Caco-2 (cell line): ENCODE measurements at places on chromosomes 3 and 15. TPM values are rescaled to one million over a fixed set of nuclear protein-coding genes. Genes with fewer than 3 reads are reported as not detected.

DNA sequence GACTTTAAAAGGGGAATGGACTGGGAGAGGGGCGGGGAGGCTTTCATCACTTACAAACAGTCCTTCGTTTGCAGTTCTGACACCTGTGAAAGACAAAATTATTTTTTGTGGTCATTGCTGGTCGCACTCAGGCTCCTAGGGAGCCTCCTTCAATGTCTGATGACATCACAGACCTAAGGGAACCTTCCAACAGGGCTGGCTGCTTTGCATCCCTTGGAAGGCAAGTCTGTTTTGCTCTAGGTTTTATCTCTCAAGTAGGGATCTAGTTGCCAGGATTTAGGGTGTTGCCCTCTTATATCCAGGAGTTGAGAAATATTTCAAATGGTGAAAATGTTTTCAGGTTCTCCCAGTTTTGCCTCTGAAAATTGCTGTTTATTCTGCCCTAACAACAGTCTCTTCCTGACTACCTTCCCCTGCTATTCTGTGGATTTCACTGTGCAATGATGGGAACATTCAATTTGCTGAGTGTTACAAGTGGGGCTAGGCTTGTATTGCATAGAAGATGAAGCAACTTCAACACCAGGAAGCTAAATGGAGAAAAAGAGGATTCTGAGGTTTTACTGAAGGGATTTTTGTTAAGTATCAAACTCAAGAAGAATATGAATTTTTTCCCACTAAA lies 75.9 kb upstream of the ARRDC4 start:
- no peak for DNase-seq

GRCh38 chr3:113450911-113451310 lies 9.6 kb upstream of the CFAP44 start:
- DNase-seq: no peak

- no peak for DNase-seq
These were observed 261.3 kb upstream of the NR2E3 start for GRCh38 chr15:71549091-71549490.

DNA sequence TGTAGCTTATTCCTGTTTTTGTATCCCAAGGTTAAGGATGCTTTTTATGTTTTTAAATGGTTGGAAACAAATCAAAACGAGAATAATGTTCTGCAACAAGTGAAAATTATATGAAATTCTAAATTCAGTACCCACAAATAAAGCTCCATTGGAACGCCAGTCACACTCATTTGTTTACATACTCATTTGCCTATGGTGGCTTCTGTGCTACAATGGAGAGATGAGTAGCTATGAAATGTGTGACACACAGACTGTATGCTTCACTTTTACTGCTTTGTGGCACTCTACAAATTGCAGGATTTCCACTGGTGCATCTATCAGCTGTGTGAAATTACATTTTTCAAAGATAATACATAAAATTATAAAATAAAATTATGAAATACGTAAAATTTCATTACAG lies 112.2 kb upstream of the TSPAN3 start:
- DNase-seq: no peak

DNA sequence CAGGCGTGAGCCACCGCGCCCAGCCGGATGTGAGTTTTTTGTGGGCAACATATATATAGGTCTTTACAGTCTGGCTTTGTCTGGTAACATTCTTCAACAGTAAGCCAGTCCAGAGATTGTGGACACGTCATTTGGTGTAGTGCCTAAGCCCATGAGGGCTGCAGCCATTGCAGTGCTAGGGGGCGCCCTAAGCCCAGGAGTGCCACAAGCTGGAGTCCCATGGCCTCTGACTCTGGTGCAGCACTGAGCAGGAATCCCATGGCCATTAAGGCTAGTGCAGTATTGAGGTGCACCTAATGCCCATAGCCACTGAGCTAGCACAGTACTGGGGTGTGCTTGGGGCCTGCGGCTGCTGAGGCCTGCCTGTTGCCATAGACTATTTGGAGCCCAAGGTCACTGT lies 136.4 kb upstream of the NDN start:
- no peak for DNase-seq

DNA sequence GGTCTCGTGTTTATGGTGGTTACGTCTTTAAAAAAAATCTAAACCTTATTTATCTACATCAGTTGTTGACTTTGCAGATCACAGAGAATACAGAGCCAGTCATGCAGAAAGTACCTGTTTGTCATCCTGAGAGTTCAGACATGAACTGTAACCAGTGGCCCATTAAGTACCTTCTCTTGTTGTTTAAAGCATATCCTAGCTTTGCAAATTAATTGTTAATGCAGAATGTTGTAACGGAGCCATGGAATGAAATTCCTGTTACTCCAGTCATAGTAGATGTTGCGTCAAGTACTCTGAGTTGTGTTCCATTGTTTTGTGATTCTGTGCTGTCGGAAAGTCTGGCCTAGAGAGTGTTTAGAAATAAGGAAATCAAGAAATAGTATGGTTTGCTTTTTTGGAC lies 205.2 kb downstream of the RBMS3 start:
- no peak for DNase-seq

DNA sequence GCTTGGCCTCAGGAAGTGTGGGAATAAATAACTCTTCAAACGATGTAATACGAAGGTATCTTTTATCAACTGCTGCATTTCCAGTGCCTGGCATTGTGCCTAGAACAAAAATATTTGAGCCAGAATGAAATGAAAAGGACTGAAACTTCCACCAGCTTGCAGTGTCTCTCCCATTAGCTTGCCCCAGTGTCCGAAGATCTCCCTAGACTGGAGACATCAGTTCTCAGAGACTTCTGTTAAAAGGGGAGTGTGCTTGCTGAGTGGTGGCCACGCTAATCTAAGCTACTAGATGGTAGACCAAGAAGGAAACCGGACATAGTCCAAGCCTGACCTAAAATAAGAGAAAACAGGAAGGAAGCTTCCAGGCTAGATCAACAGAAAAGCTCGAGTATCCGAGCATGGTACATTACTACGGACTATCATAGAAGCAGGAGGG lies 28.6 kb downstream of the KCNAB1 start:
- no peak for DNase-seq

- DNase-seq: no peak
These were observed 19.3 kb upstream of the SLTM start for GRCh38 chr15:58952751-58953150.

DNA sequence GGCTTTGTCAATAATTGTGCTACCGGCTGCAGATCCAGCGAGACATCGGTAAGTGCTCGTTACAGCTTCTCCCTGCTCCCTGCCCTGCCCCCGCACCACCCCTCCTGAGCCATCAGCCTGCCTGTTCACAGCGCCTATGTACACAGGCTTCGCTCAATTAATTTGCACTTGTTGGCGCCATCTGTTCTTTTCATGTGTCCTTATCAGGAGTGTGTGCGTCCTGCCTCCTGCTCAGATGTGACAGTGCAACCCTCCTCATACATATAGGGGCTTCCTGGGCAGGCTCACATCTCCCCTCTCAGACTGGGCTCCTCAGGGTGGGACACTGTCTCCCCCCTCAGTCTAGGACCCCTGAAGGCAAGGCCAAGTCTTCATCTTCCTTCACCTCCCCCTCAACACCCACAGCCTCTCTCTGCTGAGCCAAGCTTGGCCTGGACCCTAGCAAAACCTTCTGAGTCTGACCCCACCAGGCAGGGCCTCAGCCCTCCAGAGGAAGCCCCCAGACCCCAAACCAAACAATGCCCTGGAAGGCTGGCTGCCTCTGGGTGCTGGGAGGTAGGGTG lies 54.9 kb downstream of the CYP11A1 start:
- DNase-seq: no peak

DNA sequence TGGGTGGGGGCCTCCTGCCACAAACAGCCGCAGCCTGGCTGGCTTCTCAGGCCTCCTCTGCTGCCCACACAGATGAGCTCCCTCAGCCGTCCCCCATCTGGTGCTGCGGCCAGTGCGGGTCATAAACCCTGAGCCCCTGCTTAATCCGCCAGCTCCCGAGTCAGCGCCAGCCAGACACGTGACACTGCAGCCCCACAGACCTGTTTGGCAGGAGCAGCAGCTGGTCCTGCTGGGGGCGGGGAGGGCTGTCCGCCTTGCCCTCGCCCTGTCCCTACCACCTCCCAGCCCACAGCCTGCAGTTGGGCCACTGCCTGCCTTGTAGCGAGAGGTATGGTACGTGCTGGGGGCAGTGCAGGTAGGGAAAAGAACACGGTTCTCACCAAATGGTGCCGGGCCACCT lies 86.2 kb downstream of the IQSEC1 start:
- DNase-seq: no peak

DNA sequence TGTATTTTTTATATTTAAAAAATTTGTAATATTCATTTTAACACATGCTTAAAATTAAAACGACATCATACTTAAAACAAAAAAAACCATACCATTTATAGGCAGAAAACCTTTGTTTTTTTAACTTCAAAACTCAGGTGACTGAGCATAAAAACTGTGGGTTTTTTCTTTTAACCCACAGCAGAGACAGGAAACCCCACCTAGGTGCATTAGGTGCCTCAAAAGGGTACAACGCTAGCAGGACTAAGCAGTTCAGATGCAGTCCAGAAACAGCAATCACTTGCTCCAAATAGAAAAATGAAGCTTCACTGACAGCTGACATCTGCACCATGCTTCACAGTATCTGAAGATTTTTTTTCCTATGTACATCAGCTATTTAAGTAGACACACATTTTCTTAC lies 52.3 kb downstream of the GLB1 start:
- DNase-seq: no peak

GRCh38 chr3:52521881-52522650 lies 11.6 kb downstream of the NT5DC2 start:
- no peak for DNase-seq

GRCh38 chr3:157475921-157476414 lies 27.2 kb downstream of the VEPH1 start:
- DNase-seq: no peak

DNA sequence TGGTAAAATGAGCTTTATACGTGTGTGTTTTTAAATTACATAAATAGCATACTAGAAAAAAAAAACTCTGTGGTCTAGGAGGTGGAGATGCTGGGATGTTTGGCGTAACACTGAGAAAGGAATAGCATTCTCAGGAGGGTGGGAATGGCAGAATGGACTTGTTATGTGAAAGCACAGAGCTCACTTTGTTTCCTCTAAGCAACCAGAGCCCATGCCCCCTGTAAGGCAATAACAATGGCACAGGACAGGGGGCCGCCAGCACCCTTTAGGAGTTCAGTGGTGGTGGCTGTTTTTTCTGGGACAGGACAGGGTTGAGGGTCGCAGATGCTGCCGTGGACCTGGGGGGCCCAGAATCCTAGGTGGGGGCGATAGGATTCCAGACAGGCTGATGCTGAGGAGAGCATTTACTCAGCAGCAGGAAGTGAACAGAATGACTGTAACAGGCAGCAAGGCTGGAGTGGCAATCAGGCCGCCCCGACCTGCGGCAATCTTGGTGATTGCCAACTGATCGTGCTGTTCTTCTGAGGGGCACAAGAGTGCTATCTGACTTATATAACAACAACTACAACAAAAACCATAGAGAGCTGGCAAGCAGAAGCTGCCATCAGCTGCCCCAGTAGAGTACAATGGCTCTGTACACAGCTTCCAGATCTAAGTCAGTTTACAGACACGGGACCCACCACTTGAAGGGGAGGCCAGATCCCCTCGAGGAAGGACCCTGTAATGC lies 160.4 kb downstream of the UACA start:
- DNase-seq: no peak

GRCh38 chr3:178194539-178194938 lies 341.7 kb upstream of the KCNMB2 start:
- no peak for DNase-seq

GRCh38 chr15:63917588-63918316 lies 84.0 kb upstream of the HERC1 start:
- DNase-seq: no peak

DNA sequence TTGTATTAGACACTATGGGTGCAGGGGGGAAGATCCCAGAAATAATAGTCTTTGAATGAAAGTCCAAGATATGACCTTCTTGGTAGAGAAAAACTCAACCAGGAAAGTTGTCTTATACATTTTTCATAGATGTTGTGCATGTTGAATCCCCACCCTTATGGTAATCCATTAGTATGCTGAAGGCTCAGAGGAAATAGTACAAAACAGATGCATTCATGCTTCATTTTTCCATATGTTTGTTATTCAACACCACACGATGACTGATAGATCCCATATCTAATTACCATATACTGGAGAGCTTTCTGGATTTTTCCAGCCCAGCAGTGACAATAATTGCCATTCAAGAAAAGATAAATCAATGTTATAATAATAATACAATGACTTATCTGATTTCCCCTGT lies 487.4 kb downstream of the FGF12 start:
- no peak for DNase-seq

GRCh38 chr3:73762855-73763254 lies 138.1 kb upstream of the PDZRN3 start:
- DNase-seq: no peak

GRCh38 chr15:54605043-54605442 lies 591.7 kb downstream of the RSL24D1 start:
- DNase-seq: no peak

Gene LEKR1
- 1.4 and 1.6 TPM in 2 replicates for total RNA-seq

Gene IFT57
- 17.6 and 19.4 TPM in 2 replicates for total RNA-seq

Gene ACVR2B
- 20.8 and 21.4 TPM in 2 replicates for total RNA-seq

Gene GTPBP8
- 18.3 and 19.5 TPM in 2 replicates for total RNA-seq

Gene IGSF11
- total RNA-seq: 0.37 and 0.41 TPM in 2 replicates

Gene AGBL1
- total RNA-seq: not detected in 2 replicates

Gene CKMT1A
- total RNA-seq: 1.5 and 3.0 TPM in 2 replicates

Gene TUSC7
- not detected in 2 replicates for total RNA-seq

Gene MKRN3
- total RNA-seq: 15.2 and 17.3 TPM in 2 replicates

Gene HDAC11
- 10.5 and 10.9 TPM in 2 replicates for total RNA-seq
